Pons (tissue), 1 donor: ENCODE measurements at places on chromosomes 3 and 15.

DNA sequence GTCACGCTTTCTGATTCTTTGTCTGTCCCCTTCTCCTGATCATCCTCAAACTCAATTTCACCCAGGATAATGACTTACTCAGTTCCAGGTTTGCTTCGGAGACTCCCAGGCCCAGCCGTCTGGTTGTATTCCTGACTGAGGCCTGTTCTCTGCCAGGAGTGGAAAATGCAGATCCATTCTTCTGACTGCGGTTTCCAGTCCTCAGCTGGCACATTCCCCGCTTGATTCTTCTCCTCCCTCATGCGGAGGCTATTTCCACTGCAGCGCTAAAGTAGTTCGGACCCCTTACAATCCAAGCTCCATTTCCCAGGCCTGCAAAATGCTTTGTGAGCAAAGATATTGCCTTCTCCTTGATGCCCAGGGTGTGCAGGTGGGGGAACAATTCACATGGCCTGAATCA, 47.2 kb upstream of the GALNT15 start:
- DNase-seq = no peak

- DNase-seq = no peak
Observed at GRCh38 chr15:38611228-38611627, 46.6 kb upstream of the RASGRP1 start.

- DNase-seq = no peak
Observed at GRCh38 chr15:96053781-96054428, 276.6 kb upstream of the NR2F2 start.

- DNase-seq = no peak
Observed at GRCh38 chr3:146883288-146883687, 278.1 kb upstream of the PLSCR5 start.

- DNase-seq = peak; percentile 78
Observed at GRCh38 chr3:9100513-9100894, 137.2 kb upstream of the RAD18 start.

DNA sequence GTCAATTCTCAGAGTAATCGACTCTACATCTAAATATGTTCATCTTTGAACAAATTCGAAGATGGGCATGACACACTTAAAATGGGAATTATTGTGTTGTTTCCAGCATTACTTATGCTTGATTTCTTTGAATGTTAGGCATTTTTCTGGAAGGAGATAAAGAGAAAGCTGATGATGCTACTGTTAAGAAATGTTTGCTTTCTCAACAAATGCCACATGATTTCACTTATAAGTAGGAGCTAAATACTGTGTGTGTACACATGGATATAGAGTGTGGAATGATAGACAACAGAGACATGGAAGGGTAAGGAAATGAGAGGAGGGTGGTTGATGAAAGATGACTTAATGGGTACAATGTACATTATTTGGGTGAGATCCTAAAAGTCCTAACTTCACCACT, 400.9 kb downstream of the TBL1XR1 start:
- DNase-seq = no peak
